Stimulated activated CD4-positive, alpha-beta T cell treated with anti-CD3 and anti-CD28 coated beads, Interleukin-4, amount 100 ng/mL, for 4 hours (primary cell): ENCODE measurements at places on chromosomes 13 and 19.

DNA sequence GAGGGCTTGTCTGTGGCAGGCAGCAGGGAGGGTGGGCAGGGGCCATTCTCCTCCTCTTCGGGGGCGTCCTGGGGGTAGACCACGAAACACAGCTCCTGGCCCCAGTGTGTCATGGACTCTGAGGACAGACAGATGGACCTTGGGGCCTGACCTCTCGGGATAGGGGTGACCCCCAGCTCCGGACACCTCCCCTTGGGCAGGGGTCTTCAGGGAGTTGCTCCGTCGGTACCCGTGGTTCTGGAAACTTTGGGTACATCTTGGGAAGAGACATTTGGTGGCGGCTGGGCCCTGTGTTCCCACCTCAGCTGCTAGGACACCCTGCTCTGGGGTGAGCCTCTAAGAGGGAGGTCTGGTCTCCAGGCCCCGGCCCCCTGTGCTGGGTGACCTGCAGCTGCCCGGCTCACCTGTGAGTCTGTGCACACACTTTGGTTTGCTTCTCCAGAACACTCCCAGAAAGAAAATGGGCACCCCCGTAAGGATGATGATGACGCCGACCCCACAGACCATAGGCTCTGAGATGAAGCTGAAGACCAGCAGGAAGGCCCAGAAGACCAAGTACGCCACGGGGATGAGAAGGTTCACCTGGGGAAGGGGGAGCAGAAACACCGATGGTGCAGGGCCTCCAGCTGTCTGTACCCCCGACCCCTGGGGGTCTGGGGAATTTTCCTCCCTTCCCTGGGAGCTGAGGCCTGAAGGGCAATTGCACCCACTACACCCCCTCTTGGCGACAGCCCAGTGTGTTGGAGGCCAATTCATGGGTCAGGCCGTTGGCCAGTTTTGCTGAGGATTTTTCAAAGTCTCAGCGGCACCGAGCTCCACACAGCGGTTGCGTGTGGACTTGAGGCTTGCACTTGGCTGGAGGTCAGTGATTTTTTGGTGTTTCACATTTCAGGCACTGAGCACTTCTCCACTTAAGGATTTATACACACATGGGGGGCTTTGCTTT is 15.0 kb downstream of the LRP3 start:
- no peak for DNase-seq

DNA sequence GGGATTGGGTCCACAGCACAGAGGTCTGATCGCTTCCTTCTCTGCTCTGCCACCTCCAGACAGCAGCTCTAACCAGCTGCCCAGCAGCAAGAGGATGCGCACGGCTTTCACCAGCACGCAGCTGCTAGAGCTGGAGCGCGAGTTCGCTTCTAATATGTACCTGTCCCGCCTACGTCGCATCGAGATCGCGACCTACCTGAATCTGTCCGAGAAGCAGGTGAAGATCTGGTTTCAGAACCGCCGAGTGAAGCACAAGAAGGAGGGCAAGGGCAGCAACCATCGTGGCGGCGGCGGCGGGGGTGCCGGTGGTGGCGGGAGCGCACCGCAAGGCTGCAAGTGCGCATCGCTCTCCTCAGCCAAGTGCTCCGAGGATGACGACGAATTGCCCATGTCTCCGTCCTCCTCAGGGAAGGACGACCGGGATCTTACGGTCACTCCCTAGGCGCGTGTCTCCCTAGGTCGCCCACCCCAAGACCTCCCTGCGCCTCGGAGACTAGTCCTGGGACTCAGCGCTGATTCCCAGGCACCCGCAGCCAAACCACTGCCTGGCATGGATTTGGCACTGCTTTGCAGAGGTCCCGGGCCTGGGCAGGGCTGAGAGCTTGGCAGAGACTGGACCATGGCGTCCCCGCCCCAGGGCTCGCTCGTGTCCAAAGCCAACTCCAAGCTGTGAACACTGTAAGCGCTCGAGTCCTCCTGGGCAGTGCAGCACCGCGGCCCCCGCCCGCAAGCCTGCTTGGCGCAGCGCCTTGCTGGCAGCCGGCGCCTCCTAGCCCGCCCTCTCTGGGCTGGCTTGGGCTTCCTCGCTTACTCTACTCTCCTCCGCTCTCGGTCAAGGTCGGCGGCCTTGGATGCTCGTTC is 1.5 kb downstream of the GSX1 start:
- DNase-seq, result no peak

- DNase-seq, result no peak
Measured at GRCh38 chr13:97885641-97886040, 67.8 kb upstream of the IPO5 start.

GRCh38 chr13:97002581-97002980 is 8.3 kb upstream of the OXGR1 start:
- no peak for DNase-seq

DNA sequence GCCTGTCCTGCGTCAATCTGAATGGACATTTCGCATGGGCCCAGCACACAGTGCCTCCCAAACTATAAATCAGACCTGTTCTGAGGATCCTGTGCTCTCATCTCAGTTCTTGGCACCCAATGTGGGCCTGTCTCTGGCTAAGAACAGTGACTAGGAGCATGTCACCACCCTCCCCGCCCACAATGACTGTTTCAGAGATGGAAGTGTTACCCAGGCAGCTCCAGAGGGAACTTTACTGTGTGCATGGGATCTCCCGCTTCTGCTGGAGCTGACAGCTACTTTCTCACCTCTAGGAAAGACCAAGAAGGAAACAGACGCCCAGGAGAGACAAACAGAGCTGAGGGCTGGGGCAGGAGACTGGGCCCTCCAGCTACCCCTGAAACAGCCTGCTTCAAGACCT is 45.0 kb downstream of the KCTD15 start:
- DNase-seq, result no peak

DNA sequence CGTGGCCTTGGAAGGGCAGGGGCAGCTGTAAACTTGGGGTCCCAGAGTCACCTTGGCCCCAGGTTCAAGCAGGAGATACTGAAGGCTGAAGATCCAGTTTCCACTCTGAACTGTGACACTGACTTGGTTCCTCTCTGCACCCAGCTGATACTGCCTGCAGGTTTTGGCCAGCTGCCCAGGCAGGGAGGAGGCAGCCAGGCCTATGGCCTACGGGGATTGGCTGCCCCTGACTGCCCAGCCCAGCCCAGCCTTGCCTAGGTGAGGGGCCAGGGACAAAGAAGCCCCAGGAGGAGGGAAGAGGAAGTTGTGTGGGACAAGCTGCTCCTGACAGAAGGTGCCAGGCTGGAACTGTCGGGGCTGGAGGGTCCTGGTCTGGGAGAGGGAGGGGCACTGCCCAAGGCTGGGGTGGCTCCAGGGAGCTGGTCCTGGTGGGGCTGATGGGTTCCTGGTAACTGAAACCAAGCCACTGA is 51.7 kb upstream of the CYP4F8 start:
- no peak for DNase-seq
